ENCODE measurements at places on chromosomes 3 and 15.
A peak's percentile ranks its signal among the peaks of the same experiment; 100 is the strongest.

DNA sequence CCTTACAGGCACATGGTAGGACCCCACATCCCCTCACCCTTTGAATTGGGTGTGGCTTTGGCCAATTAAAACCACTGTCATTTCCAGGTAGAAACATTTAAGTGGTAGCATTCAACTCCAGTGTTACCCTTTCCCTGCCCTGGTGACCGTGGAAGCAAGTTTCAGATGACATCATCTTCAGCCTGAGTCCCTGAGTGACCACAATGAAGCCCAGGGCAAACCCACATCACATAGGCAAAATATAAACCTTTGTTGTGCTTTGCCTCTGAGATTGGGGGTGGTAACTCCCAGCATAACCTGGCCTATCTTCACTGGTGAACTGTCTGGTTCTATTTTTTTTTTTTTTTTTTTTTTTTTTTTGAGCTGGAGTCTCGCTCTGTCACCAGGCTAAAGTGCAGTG, 404.0 kb upstream of the WNT5A start:
- ATAC-seq = no peak

GRCh38 chr3:51257870-51258269, 127.2 kb upstream of the MANF start:
- no peak for ATAC-seq

GRCh38 chr3:3066378-3066777, 43.8 kb downstream of the IL5RA start:
- no peak for ATAC-seq

DNA sequence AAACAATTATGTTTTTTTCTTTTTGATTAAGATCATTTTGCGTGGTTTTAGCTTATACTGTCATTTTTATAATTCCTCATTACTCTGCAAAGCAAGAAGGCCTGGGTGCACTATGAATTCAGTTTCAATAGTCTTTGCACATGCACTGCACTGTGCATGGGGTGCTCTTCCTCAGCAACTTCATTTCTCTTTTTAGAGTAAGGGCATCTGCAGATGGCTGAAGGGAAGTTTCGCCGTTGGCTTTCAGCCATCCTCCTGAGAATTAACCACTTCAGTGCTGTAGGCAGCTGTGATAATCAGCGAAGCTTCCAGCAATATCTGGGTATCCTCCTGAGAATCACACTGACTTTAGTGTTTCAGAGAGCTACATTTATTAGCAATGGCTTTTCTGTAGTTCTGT, 284.8 kb downstream of the GBE1 start:
- ATAC-seq = no peak

- no peak for ATAC-seq
Measured at GRCh38 chr3:8589880-8590556, 54.6 kb downstream of the SSUH2 start.

- peak; percentile 80 for ATAC-seq
Measured at GRCh38 chr3:16975083-16975482, 90.3 kb downstream of the PLCL2 start.

DNA sequence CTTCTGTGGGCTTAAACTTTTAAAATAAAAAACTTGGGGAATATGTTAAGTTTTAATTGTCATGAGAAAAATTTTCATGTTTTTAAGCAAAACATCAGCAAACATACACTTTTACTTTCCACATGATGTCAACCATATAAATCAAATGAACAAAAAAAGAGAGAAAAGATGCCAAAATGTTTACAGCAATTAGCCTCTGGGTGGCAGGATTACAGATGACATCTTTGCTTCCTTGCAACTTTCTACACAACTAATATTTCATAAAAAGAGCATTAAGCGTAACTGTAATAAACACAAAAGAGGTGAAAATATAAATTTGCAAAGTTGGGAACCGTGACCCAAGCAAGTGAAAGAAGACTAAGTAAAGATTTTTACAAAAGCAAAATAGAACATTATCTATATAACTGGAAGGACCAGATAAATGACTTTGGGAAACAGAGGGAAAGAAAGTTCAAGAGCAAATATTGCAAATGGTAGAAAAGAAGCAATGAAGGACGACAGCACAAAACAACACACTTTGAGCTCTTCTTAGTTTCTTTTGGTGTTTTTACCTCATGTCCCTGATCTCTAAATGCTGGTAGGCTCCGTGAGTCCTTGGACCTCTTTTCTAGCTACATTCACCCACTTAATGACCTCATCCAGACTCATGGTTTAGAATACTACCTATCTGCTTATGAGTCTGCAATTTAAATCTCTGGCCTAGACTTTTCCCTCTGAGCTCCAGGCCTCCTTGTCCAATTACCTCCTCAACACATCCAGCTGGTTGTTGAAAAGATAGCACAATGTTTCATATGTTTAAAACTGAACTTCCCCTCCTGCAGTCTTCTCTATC, 9.4 kb downstream of the TP53BP1 start:
- ATAC-seq = no peak

GRCh38 chr3:167908746-167909503, 173.4 kb downstream of the SERPINI1 start:
- ATAC-seq = no peak

- ATAC-seq = no peak
Measured at GRCh38 chr15:83209333-83209732, 1.7 kb upstream of the HDGFL3 start.

GRCh38 chr3:12472000-12472610, 12.2 kb upstream of the TSEN2 start:
- ATAC-seq = no peak

GRCh38 chr3:61008153-61008997, 242.9 kb downstream of the FHIT start:
- no peak for ATAC-seq

DNA sequence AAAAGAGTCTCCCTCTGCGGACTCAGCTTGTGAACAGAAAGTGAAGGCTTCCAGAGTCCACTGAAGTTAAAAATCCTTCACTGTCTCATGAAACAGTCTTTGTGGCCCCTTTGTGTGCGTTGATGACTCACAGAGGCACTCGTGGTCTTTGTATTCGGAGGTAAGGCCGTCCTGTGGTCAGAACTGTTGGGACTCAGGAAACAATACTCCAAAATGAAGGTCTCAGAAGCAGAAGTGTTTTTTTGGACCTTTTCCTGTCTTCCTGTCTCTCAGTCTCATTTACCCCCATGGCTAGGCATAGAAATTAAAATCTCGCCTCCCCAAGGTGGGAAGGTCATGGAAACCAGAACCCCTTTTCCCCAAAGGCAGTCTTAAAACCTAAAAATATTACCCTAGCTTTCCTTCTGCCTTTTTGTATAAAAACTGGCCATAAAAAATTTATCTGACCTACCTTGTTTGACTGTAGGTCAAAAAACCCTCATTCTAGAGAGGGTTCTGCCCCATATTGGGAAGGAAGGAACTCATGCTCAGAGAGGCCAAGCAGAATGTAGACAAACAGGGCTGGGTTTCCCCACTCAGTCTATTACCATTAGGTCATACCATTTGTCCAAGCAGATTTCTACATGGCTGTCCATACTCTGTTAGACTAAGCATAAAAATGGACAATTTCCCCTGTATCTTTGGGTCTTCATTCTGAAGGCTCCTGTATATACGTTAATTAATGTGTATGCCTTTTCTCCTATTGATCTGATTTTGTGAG, 19.1 kb upstream of the EPB42 start:
- ATAC-seq = peak; percentile 53

- no peak for ATAC-seq
Measured at GRCh38 chr3:45509038-45509767, 85.3 kb upstream of the LIMD1 start.

DNA sequence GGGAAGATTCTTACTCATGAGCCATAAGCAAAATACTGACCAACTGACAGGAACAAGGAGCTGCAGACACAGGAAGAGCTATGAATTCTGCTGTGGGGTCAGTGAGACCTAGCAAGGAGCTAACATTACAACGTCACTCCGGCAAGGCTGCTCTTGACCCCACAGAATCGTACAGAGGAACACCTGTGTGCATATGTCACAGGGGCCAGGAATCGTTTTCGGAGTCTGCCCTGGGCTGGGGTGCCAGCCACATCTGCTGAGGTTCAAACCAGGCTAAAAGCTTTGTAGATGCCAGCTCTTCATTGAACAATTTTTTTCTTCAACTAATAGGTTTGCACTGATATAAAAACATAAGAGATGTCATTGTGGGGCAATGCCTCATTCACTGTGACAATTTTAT, 82.6 kb downstream of the LRRK1 start:
- ATAC-seq = no peak

GRCh38 chr3:52090933-52091468, 34.6 kb upstream of the DUSP7 start:
- no peak for ATAC-seq

- ATAC-seq = no peak
Measured at GRCh38 chr15:28127036-28127435, 27.9 kb upstream of the OCA2 start.

DNA sequence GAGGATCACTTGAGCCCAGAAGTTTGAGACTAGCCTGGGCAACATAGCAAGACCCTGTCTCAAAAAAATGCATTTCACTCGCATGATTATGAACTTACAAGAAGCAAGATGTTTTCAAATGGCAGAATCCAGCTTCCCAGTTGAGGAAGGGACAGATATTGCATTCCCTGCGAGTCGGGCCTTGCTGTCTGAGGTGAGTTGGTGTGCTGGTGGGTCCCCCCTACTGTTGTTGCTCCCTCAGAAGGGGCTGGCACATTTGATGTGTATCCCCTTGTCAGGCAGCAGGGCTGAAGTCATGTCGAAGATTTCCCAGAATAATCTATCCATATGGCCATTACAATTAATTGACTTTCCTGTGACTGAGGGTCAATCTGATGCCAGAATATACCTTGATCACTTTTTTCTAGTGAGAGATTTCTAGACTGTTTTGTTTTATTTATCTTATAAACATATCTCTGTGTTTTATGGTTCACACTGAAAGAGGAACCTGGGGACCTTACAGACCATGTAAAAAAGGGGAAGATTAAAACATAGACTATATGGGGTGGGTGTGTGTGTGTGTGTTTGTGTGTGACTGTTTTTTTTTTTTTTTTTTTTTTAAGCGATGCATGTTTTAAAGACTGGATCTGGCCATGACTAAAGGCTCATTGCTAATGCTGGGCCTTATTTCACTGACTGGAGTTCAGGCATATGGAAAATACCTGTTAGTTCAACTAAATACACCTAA, 112.1 kb upstream of the MRPS22 start:
- ATAC-seq = no peak

GRCh38 chr3:14170531-14171159, 7.8 kb downstream of the XPC start:
- ATAC-seq = no peak

DNA sequence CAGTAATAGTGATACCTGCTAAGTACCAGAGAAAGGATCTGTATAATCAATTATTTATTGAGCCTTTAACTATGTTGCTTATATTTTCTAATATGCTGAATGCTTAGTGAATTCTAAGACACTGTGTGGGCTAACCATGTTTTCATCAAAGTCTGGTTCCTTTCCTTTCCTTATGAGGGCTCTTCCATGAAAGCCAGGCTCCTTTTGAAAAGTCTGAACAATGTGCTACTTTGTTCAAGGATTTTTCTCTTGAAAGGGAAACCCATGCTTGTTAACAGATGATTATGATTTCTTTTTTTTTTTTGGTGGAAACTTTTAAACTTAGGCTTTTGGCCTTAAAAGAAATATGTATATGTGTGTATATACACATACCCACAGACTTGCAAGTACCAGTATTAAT, 17.0 kb downstream of the YEATS2 start:
- ATAC-seq = no peak

DNA sequence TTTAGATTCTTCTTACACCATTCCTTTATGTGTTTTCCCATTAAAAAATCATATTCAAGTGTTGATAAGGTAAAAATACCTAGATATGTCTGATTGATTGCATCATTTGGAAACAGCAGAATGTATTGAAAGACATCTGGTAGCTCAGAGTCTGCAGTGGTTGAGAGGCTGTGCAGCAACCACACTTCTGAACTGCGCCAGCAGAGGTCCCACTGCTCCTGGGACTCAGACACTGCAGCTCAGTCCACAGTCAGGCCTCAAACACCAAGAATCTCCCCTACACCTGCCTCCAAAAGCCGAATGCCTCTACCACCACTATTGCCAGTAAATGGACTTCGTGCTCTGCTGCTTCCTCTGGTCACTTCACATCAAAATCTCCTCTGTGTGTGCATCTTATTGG, 176.9 kb upstream of the LMCD1 start:
- peak; percentile 59 for ATAC-seq

DNA sequence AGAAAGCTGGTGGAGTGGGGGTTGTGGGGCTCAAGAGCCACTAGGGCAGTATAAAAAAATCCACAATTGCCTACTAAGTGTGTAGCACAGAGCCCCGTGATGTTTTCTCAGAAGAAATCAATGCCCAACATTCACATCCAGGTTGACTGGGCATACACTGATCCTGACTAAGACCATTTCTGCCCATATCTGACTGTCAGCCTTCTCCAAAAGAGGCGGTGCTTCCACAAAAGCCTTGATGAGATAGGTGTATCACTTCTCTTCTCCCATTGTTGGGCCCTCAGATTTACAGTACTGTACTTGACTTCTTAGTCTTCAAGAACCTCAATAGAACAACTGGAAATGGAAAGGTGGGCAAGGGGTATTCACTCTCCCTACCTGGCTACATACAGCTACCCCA, 1.4 kb downstream of the POPDC2 start:
- no peak for ATAC-seq

GRCh38 chr3:187850258-187850921, 105.1 kb upstream of the BCL6 start:
- no peak for ATAC-seq

DNA sequence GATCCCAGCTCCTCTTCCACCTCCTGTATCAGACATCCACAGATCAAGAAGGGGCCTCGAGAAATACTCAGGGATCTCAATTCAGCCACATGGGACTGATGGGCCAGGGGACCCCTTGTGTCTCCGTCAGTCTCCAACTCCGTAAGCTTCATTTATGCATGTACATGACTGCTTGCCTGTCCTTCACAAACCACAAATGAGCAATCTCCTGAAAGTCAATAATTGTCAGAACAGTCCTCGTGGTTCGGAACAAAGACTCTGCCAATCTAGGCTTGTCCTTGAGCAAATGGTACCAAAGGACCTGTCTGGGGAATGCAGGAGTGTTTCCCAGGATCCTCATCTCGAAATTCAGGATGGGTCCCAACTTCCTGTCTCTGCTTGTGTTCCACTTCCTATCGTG, 20.8 kb downstream of the SLC12A8 start:
- no peak for ATAC-seq

- ATAC-seq = no peak
Measured at GRCh38 chr3:5219216-5219615, 31.7 kb downstream of the EDEM1 start.

DNA sequence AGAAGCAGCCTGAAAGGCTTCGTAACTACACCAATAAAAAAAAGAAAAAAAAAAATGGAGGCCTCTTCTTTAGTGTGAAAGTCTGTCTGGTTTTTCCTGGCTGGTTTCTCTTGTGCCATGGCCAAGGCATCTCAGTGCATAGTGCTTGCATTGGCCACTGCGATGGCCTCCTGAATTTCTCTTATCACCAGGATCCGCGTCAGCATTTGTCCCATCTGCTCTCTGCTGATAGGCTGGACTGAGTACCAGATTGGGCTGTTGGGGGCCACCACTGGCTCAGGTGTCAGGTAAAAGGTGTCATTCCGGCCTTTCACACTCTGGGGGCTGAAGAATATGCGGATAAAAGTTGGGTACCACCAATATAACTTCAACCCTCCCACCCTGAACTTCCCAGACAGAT, 1.1 kb upstream of the IMPDH2 start:
- ATAC-seq = no peak
